Liver (tissue), 10 donors: ENCODE measurements at places on chromosomes 3 and 15.

GRCh38 chr3:79211586-79212359 lies 556.0 kb downstream of the ROBO1 start:
- DNase-seq: no peak

DNA sequence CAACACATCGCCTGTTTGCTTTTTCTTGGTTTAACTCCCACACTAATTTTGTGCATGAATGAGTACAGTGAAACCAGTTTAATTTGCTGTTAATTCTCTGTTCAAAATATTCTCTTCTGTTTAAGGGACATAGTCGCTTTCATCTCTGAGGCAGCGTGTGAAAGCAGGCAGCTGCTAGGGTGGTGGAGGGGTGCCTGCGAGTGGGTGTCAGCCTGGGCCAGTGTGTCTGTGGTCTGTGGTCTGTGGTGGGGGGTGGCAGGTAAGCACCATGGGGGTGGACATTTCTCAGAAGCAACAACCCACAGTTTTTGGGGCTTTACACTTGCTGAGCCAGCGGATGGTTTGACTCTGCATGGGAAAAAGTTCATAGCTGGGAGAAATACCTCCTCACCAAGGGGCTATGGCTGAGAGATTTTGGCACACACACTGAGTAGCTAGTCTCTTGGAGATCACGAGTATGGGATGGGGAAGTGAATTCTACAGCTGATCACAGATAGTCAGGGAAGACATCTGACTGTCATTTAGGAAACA lies 109.2 kb downstream of the EPHB1 start:
- no peak for DNase-seq

DNA sequence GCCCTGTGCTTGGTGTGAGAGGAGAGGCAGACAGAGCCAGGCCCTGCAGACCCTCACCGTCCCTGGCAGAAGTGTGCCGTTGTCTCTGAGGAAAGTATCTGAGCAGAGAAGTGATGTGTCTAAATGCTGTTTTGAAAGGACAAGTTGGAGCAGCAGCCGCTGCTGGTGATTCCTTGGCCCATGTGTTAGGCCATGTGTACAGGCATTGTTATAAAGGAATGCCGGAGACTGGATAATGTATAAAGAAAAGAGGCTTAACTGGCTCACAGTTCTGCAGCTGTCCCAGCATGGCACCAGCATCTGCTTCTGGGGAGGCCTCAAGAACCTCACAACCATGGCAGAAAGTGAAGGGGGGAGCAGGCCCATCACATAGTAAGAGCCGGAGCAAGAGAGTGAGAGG lies 334.6 kb upstream of the ATP10A start:
- DNase-seq: no peak

DNA sequence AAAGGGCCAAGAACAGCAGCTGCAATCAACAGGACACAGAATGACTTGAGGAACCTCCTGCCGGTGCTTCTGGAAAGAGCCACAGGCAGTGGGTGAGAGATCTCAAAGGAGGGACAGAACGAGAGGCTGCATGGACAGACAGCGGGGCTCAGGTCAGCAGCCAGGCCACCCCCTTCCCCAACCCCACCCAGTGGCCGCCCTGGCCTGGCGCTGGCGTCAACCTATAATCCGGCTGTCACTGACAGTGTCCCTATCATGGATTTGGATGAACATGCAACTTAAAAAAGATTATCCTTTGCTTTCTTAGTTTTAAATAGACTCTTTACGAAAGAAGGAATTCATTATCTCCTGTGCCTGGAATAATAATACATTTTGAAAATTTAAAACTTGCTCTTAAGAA lies 54.1 kb downstream of the TRPM1 start:
- no peak for DNase-seq
